ENCODE measurements at places on chromosomes 5 and 9.
A peak's percentile ranks its signal among the peaks of the same experiment; 100 is the strongest.

DNA sequence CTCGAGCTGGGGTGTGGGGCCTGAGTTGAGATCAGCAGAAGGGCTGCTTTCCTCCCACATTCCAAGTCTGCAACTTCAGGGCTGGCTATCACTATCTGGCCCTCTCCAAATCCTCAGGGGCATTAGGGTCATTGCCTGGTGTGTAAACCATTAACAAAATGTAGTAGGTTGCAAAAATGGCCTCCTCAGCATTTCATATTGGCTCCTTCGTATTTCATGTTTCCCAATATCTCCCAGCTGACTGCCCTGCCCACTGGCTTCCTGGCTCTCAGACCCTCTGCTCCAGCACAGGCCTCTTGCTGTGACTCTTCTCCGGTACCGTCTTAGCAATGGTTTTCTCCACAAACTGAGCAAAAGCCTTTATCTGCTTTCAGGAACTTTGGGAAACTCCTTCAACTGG is 113.8 kb downstream of the GADD45G start:
- no peak overlapping the region for H3K4me3 ChIP-seq
- H3K27me3 ChIP-seq: no peaks in the 10 kb centered on the region
- no peak for DNase-seq
- peaks cover 10% of the 10 kb centered on the region for H3K4me1 ChIP-seq
- H3K36me3 ChIP-seq: no peaks in the 10 kb centered on the region

DNA sequence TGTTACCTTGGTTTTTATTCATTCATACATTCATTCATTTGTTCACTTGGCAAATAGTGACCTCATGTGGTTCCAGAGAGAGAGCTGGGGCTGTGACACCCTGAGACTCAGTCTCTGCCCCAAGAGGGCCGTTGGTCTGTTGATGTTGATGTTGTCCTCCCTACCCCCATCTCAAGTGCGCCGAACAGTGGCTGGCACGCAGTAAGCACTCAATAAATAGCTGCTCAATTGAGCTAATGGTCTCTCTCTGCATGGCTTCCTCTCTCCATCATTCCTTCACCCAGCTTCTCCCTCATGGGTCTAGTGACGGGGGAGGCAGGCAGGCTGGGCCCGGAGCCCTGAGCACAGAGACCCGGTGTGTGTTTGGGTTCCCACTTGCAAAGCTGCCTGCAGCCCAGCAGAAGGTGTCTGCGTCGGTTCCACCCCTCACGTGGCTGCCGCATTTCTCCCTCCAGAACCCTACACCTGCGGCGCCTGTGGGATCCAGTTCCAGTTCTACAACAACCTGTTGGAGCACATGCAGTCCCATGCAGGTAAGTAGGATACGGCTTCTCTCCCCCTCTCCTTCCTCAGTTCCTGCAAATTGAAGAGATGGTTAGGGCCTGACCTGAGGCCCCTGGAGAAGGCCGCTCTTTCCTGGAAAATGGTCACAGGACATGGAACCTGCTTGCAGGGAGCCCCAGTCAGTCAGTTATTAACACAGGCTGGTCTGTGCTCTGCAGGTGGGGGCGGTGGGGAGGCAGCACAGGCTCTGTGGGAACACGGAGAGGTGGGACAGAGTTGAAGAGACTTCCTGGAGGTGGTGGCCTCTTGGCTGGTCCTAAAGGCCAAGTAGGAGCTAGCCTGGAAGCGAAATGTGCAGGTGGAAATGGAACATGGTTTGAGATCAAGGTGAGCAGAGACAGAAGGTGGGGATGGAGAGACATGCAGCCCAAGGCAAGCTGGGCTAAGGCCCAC is 42.0 kb downstream of the AMBP start:
- peaks cover 63% of the 10 kb centered on the region for H3K36me3 ChIP-seq
- H3K27me3 ChIP-seq: no peaks in the 10 kb centered on the region
- peaks cover 12% of the 10 kb centered on the region for H3K4me1 ChIP-seq
- DNase-seq: no peak
- no peak overlapping the region for H3K27ac ChIP-seq

GRCh38 chr9:104025945-104026344 is 68.2 kb upstream of the SMC2 start:
- H3K27ac ChIP-seq: no peak overlapping the region
- no peaks in the 10 kb centered on the region for H3K27me3 ChIP-seq
- H3K36me3 ChIP-seq: no peaks in the 10 kb centered on the region
- peak; percentile 7 for DNase-seq
- H3K4me1 ChIP-seq: no peaks in the 10 kb centered on the region

DNA sequence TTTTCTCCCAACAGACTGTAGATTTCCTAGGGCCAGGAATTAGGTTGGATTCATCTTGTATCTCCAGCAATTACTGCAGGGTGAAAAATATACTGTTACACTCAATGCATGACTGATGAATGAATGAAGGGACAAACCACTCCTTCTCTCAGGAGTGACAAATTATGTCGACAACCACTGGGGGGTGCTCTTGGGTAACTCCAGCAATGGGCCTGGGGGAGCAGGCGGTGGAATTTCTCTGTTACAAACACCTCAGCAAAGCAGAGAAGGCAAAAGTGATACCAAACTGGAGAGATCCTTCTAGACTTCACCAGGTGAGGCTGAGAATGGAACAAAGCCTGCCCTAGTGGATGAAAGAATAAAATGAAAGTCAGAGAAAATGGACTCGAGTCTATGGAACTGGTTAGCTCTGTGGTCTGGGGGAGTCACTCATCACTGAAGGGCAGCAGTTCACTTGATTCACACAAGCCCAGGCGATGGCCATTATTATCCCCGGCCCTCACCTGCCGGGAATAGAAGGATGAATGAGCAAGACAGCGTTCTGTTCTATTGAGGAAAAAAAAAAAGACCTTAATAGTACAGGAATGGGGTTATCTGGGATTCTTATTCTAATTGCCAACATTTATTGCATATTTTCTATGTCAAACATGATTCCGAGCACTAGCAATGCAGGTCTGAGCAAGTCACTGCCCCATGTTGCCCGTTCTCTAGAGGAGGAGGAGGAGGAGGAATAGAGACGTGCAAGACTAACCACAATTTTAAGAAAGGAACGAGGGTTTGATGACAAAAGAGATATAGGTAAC is 341.1 kb downstream of the ASTN2 start:
- peaks cover 3% of the 10 kb centered on the region for H3K27me3 ChIP-seq
- H3K36me3 ChIP-seq: no peaks in the 10 kb centered on the region
- DNase-seq: peak; percentile 13
- H3K27ac ChIP-seq: no peak overlapping the region

GRCh38 chr9:123310551-123311249 is 42.3 kb upstream of the STRBP start:
- H3K4me1 ChIP-seq: no peaks in the 10 kb centered on the region
- no peaks in the 10 kb centered on the region for H3K36me3 ChIP-seq
- no peak overlapping the region for H3K4me3 ChIP-seq
- no peak for DNase-seq
- no peak overlapping the region for H3K27ac ChIP-seq

GRCh38 chr5:58752104-58752503 is 169.2 kb downstream of the RAB3C start:
- H3K27me3 ChIP-seq: no peaks in the 10 kb centered on the region
- H3K27ac ChIP-seq: peak overlapping the region; percentile 24
- H3K4me3 ChIP-seq: no peak overlapping the region

- H3K4me1 ChIP-seq: no peaks in the 10 kb centered on the region
- peak; percentile 17 for DNase-seq
- no peak overlapping the region for H3K27ac ChIP-seq
- no peak overlapping the region for H3K4me3 ChIP-seq
- peaks cover 15% of the 10 kb centered on the region for H3K27me3 ChIP-seq
- H3K36me3 ChIP-seq: no peaks in the 10 kb centered on the region
Measured at GRCh38 chr5:139924294-139925215, 118.5 kb downstream of the NRG2 start.

DNA sequence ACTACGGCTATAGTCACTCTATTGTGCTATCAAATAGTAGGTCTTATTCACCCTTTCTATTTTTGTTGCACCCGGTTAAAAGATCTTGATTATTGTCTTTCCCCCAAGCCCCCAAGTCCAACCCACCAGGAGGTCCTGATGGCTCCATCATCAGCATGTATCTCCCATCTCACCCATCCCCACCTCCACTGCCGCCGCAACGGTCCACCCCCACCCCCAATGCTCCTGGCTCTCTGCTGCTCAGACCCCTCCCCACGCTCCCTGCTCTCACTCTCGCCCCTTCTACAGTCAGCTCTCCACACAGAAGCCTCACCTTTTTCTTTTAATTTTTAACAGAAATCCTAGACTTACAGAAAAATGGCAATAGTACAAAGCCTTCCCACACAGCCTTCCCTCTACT is 51.5 kb upstream of the SH3PXD2B start:
- no peak overlapping the region for H3K4me3 ChIP-seq
- no peaks in the 10 kb centered on the region for H3K36me3 ChIP-seq
- no peak for DNase-seq
- H3K27me3 ChIP-seq: no peaks in the 10 kb centered on the region

- DNase-seq: no peak
- no peak overlapping the region for H3K27ac ChIP-seq
- H3K4me1 ChIP-seq: peaks cover 3% of the 10 kb centered on the region
- H3K4me3 ChIP-seq: no peak overlapping the region
- H3K36me3 ChIP-seq: no peaks in the 10 kb centered on the region
Measured at GRCh38 chr5:143828710-143829109, 16.7 kb downstream of the HMHB1 start.

DNA sequence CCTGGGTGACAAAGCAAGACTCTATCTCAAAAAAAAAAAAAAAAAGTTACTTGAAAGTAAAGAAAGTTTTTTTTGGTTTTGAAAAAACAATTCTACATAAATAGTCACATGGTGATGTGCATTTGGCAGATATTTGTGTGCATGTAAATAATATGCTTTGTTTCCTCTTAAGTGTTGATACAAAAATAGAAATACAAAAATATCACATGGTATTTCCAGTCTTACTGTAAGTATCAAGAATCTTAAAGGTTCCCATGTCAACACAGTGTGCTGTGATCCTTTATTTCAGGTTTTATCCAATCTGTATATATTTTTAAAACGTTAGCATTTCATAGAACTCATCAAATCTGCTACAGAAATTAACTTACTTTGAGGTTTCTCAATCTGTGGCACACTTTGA is 521.9 kb downstream of the TLE4 start:
- no peak for DNase-seq
- H3K36me3 ChIP-seq: no peaks in the 10 kb centered on the region
- H3K27me3 ChIP-seq: no peaks in the 10 kb centered on the region
- no peak overlapping the region for H3K27ac ChIP-seq
- no peaks in the 10 kb centered on the region for H3K4me1 ChIP-seq
- no peak overlapping the region for H3K4me3 ChIP-seq

DNA sequence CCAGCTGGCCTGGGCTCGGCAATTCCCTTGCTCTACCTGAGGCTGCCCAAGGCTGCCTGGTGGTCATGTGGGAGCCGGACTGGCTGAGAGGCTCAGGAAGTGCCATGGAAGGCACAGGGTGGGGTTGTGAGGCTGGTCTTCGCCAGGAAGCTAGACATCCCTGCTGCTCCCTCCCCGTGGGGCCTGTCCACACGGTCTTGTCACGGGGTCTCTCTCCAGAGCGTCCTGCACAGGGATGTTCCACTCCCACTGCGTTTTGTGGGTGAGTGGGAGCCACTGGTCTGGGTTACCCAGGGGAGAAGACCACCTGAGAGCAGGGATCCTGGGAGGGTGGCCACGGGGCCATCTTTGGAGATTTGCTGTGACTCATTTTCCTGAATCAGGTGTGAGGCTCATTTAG is 11.6 kb downstream of the GADD45G start:
- no peak overlapping the region for H3K4me3 ChIP-seq
- H3K27me3 ChIP-seq: peaks cover 33% of the 10 kb centered on the region
- no peak overlapping the region for H3K27ac ChIP-seq
- no peak for DNase-seq
- H3K36me3 ChIP-seq: no peaks in the 10 kb centered on the region
- peaks cover 9% of the 10 kb centered on the region for H3K4me1 ChIP-seq

DNA sequence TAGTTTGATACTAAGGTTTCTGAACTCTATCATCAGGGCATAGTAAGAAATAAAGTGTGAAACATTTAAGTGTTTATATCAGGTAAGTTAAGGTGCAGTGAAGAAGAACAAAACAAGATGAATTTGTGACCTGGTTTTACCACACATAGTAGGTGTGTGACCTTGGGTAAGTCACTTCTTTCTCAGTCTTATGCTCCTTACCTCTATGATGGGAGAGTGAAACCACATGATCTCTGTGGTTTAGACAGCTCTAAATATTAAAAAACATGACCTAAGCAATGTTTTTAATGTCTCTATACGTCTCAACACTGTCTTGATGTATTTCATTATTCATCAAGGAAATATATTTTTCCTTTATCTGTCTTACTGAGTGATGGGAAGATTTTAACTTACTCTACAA is 629.6 kb upstream of the DMAC1 start:
- no peak overlapping the region for H3K27ac ChIP-seq
- no peak for DNase-seq
- H3K4me3 ChIP-seq: no peak overlapping the region

DNA sequence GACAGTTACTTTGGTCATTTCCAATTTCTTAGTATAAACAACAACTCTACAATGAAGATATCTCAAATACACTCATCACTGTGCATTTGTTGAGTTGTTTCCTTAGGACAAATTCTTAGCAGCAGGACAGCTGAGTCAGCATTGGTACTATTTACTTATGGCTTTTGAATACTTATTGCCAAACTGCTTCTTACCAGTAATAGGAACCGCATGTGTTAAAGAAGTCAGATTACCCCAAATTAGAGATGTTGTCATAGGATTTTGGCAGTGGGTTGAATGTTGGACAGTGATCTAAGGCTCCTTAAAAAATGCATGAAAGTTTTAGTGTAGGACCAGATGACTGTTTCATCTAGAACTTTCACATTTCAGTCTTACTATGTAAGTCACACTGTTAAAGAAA is 280.1 kb upstream of the DMRT1 start:
- no peak overlapping the region for H3K27ac ChIP-seq
- H3K27me3 ChIP-seq: no peaks in the 10 kb centered on the region
- no peak overlapping the region for H3K4me3 ChIP-seq
- H3K36me3 ChIP-seq: no peaks in the 10 kb centered on the region
- DNase-seq: peak; percentile 51
